ENCODE measurements at places on chromosomes 7 and 10. TPM values are rescaled to one million over a fixed set of nuclear protein-coding genes. Genes with fewer than 3 reads are reported as not detected.

DNA sequence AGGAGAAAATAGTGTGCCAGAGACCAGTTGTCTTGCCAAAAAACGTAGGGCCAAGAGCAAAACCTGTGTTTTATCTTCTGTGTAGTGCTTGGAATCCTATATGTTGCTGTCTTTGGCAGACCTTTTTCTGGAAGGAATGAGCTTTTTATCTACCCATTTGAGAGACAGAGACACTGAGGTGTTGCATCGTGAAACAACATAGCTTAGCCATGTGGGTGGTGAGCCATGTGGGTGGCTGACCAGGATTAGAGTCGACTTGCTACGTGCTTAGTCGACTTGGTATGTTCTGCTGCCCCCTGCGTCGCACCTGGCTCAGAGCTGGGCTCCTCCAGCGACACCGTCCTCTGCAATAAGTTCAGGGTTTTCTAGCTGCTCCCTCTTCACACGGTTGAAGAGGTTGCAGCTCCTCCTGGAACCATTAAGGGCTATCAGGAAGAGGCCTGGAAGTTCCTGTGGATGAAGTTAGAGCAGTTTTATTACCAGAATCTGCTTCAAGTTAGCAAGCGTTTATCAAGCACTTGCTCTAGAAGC is 175.8 kb downstream of the SH2D4B start:
- DNase-seq = no peak

DNA sequence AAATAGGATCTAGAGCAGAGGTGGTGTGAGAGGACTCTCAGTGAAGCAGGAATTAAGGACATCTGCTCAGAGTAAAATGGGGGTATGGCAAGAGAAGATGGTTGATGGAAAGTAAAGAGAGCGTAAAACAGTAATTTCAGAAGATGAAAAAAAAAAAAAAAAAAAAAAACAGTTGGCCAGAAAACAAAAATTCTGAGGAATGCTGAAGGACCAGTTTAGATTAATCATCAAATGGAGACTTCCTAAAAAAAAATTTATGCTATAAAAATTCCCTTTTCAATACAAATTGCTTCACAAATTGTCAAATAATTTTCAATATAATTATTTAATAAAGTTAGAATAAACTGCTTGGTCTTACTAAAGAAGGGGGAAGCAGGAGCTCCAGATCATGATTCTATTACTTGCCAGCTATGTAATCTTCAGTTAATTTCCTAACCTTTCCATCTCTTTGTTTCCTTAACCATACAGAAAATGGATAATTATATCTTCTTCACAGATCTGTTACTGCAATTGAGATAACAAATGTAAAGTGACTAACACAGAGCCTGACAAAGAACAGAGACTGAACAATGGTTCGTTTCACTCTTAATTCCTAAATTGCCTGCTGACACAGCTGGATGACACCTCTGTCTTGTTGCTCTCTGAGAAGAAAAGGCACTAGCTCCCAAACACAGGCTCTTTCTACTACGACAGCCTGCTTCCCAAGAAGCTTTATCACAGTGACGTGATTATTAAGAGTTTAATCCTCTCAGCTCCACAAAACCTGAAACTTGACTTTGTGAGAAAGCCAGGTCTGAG is 64.9 kb upstream of the GPR22 start:
- DNase-seq = peak; percentile 40

- no peak for DNase-seq
These were observed 674.3 kb downstream of the SDK1 start for GRCh38 chr7:3975371-3975770.

EBLN1 gene
- total RNA-seq = not detected

GRCh38 chr7:32900433-32900995 is 9.0 kb upstream of the KBTBD2 start:
- DNase-seq = no peak

- DNase-seq = no peak
These were observed 129.3 kb downstream of the NRF1 start for GRCh38 chr7:129740574-129741410.

DNA sequence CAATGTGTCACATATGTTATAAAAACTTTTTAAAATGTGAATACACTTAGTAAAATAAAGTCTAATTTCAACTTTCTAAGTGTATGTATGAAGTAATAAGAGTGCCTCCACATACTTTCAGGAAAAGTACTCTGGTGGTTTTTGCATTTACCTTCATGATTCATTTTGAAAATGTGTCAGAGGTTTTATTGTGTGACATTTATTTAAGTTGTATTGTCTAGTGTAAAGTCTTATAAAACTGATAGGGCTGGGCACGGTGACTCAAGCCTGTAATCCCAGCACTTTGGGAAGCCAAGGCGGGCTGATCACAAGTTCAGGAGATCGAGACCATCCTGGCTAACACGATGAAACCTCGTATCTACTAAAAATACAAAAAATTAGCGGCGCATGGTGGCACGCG is 226.5 kb downstream of the ITGB1 start:
- DNase-seq = peak; percentile 18

DNA sequence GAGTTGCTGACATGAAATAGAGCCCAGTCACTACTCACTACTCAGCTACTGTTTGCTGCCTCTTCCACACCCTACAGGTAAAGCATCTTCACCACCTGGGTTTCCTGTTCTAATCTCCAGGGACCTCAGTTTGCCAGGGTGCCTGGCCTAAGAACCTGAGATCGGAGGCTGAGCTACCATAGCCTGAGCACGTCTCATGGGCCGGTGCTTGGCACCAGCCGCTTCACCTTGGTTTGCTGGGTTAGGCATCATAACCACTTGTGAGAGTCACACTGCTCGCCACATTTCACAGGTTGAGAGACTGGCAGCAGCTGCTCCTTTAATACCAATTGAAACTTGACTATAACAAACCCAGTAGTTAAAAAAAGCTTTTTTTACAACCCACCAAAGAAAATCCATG is 75.1 kb downstream of the EMX2 start:
- DNase-seq = no peak

DNA sequence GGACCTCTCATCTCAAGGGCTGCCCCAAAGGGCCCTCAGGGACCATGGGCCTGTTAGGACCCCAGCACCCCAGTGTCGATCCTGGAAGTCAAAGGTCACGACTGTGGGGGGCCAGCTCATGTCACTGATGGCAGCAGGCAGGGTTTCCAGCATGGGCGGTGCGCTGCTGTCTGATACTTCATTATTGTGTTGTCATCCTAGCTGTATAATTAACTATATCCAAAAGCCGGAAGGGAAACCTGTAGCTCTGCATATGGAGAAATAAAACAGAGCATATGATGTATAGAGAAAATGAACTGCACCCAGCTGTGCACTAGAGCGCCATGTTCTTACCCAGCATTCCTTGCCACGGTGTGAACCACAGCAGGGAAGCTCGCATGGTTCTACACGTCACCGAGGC is 196.3 kb downstream of the EBF3 start:
- no peak for DNase-seq

PYROXD2 gene
- 1.1 TPM for total RNA-seq

DNA sequence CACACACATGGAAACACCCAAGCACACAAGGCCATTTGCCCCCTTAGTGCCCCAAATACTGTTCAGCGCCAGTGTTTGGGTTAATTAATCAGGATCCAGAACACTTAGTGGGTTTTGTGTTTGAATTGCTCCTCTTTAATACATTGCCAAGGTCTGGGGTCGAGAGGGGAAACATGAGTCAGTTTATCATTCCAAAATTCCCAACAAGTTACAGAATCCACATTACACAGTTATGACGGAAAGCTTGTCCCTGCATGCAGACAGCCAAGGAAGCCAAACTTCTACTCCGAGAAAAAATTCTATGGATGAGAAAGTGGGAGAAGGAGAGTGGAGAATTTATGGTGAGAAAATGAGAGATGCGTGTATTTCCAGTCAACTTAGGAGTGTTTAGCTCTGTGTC is 189.0 kb downstream of the NPSR1 start:
- DNase-seq = peak; percentile 67

GRCh38 chr7:28641752-28642545 is 229.6 kb downstream of the CREB5 start:
- DNase-seq = no peak

DNA sequence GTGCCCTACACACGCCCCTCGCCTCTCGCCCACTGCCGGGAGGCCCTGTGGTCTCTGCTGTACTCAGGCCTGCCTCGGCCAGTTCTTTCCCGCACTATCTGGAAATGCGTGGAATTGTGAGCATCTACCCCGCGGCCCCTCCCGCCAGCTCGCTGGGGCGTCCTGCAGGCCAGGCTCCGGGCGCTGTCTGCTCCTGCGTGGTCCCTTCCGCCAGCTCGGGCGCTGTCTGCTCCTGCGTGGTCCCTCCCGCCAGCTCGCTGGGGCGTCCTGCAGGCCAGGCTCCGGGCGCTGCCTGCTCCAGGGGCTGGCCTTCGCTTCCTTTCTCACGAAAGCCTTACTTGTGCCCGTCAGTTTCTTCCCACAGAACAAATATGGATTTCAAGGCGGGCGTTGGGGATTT is 14.9 kb downstream of the GET4 start:
- DNase-seq = no peak

DNA sequence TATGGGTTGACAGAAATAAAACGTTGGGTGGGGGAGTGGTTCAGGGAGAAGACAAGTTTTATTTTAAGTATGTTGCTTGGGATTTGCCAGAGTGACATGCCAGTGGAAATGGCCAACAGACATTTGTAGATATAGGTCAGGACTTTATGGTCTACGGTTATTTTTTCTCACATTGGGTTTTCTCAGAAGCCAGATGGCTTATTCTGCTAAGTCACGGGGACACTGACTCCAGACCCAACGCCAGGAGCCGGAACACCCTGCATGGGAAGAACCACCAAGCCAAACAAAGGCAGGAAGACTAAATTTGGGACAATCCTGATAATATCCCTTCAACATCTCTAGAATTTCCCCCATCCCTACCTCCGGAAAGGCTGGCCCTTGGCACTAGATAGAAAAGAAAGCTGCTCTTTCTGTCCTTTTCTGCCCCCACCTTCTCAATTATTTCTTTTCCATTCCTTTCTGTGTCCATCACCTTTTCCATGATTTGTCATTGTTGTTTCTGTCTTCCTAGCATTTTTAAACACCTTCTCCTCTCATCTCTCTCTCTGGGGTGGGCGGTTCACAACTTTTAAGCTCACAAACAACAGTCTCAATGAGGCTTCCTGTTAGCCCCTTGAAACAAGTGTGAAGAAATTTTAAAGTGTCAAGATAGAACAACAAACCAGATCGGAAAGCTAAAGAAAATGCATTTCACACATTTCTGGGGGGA is 44.7 kb downstream of the TBXAS1 start:
- no peak for DNase-seq

- DNase-seq = no peak
These were observed 107.4 kb downstream of the UNCX start for GRCh38 chr7:1340031-1340430.

- DNase-seq = no peak
These were observed 25.4 kb upstream of the GPAM start for GRCh38 chr10:112208997-112209396.

NPY4R2 gene
- total RNA-seq = not detected

PCGF5 gene
- 29.7 TPM for total RNA-seq

DNA sequence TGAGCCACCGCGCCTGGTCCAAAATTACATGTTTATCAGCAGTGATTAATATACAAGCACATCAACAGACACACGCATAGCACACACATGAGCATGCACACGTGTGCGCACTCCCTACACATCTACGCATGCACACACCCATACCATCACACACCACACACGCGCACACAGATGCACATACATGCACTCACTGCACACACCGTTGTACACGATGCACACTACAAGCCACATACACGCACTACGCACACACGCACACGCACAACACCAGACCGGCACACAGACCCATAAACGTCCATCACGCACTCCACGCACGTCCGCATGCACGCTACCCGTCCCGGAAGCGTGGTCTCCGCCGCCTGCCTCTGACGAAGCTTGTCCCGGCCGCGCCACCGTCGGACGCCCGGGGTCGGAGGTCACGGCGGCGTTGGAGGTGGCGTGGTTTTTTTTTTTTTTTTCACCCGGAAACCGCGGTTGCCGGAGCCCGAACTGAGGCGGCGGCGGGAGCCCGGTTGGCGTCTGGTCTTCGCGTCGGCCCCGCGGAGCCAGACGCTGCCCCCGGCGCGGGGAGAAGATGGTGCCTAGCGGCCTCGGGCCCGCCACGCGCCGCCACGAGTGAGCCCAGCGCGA is at the start of gene TMEM248:
Gene TMEM248, plus strand, starts transcription at position 457 of the 627 bp plus-strand sequence. CDS start 20,641 bp downstream, outside the sequence.
- peak; percentile 52 for DNase-seq

DNA sequence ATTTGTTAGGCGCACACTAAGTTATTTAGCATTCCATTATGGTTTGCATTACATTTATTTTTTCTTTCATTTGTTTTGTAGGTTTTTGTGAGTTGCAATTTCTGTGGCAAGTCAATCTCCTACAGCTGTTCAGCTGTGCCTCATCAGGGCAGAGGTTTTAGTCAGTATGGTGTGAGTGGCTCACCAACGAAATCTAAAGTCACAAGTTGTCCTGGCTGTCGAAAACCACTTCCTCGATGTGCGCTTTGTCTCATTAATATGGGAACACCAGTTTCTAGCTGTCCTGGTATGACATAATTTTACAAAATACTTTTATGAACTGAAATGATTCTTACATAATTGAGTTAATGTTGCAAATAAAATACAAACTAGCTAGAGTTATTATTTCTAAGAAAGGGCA is 29.5 kb downstream of the MIOS start:
- DNase-seq = no peak

NEBL gene
- 18.7 TPM for total RNA-seq

DNA sequence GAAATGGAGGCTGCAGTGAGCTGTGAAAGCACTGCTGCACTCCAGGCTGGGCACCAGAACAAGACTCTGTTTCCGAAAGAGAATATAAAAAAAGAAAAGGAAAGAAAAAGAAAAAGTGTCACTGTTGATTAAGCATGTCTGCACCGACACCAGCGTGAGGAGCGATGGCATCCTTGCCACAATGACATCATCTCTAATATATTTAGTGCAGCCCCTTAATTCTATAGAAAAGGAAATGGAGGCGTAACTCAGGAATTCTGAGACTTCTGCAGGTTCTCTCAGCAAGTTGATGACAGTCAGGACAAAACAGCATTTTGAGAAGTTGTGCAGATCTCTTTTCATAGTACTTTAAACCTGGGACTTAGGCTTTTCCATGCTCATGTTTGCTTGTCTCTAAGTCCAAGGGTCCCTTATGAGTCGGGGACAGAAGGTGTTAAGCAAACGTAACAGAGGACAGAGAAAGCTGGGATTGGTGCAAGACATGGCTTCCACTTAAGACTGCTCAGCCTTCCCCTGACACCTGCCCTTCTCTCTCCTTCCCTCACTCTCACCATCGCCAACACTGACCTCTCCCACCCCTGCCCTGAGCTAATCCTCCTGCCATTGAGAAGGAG is 16.9 kb upstream of the ANKRD1 start:
- peak; percentile 12 for DNase-seq

DNA sequence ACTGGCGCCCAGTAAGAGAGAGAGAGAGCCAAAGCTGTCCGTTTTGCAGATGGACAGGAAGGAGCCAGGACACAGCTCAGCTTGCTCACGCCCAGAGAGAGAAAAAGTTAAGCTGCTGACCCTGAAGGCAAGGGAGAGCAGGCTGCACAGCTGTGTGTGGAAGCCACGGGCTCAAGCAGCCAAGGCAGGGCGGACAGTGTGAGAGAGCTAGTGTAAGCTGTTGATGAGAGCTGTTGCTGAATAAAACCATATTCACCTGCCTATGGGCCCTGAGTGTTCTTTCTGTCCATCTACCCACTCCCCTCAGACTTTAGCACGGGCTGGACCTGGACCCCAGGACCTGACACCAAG is 5.4 kb downstream of the INMT start:
- no peak for DNase-seq

- DNase-seq = no peak
These were observed 17.1 kb downstream of the WIPI2 start for GRCh38 chr7:5207131-5207530.

GRCh38 chr7:147432079-147432478 is 1158.5 kb upstream of the C7orf33 start:
- no peak for DNase-seq

- no peak for DNase-seq
These were observed at the start of gene NXPH1 for GRCh38 chr7:8433477-8434289. TSS of gene NXPH1 (plus strand) at chr7:8433609.

- DNase-seq = no peak
These were observed 217.6 kb downstream of the GFRA1 start for GRCh38 chr10:116055252-116055916.
